ENCODE measurements at places on chromosomes 6 and 20. TPM values are rescaled to one million over a fixed set of nuclear protein-coding genes. Genes with fewer than 3 reads are reported as not detected.

Gene BRD2
- 124 TPM for total RNA-seq

Gene KCNB1
- 14.4 TPM for total RNA-seq

Gene ABCF1
- 24.7 TPM for total RNA-seq

Gene BCAS1
- total RNA-seq: 5.0 TPM

Gene CST4
- not detected for total RNA-seq

Gene SOX18
- total RNA-seq: 0.63 TPM

Gene OR12D3
- not detected for total RNA-seq

Gene ZNF341
- total RNA-seq: 4.1 TPM

Gene CRISP2
- 0.31 TPM for total RNA-seq

Gene GSTA3
- not detected for total RNA-seq

Gene EMILIN3
- total RNA-seq: 3.1 TPM

Gene SCRT2
- total RNA-seq: 6.3 TPM

Gene MICB
- total RNA-seq: 0.31 TPM

Gene SMOC2
- total RNA-seq: 1.3 TPM

Gene HRH3
- total RNA-seq: 0.31 TPM

Gene MUCL3
- not detected for total RNA-seq

Gene ETV7
- not detected for total RNA-seq

Gene SUMO4
- total RNA-seq: 19.4 TPM

Gene TRIM10
- 0.31 TPM for total RNA-seq

Gene DZANK1
- 6.6 TPM for total RNA-seq

Gene TFAP2C
- 6.9 TPM for total RNA-seq

Gene PRSS35
- total RNA-seq: 2.5 TPM

Gene BTN1A1
- not detected for total RNA-seq

Gene HSPA1L
- total RNA-seq: 3.1 TPM

Gene KIF25
- total RNA-seq: not detected

Gene FOXQ1
- total RNA-seq: 1.9 TPM

Gene GRM4
- 5.3 TPM for total RNA-seq

Gene MAP1LC3A
- total RNA-seq: 57.6 TPM

Gene CRISP3
- not detected for total RNA-seq

Gene TRAPPC3L
- total RNA-seq: not detected

Gene NR2E1
- total RNA-seq: 13.5 TPM

Gene NOTCH4
- total RNA-seq: 8.8 TPM

Gene TRIM39
- 10.6 TPM for total RNA-seq

Gene TMEM74B
- 12.5 TPM for total RNA-seq

Gene SPATS1
- total RNA-seq: not detected

Gene EFCAB8
- not detected for total RNA-seq

Gene KIFC1
- 7.8 TPM for total RNA-seq

Gene RHAG
- 0.31 TPM for total RNA-seq

Gene RNF5
- total RNA-seq: 49.8 TPM

Gene TFAP2A
- not detected for total RNA-seq

Gene CLVS2
- total RNA-seq: 70.1 TPM

Gene WFDC10B
- total RNA-seq: not detected

Gene UNC93A
- not detected for total RNA-seq

Gene APOBEC2
- not detected for total RNA-seq

Gene FKBP5
- total RNA-seq: 2.8 TPM

Gene ADGB
- total RNA-seq: 0.31 TPM

Gene TMEM151B
- total RNA-seq: 63.2 TPM

Gene RNF182
- 71.1 TPM for total RNA-seq

Gene MEP1A
- not detected for total RNA-seq

Gene MYO6
- total RNA-seq: 40.1 TPM

Gene ELOVL5
- 51.6 TPM for total RNA-seq

Gene OR2B3
- not detected for total RNA-seq

Gene PLA2G7
- 1.9 TPM for total RNA-seq

Data from parietal lobe (tissue), 2 donors.